NCI-H69 (cell line): ENCODE measurements at places on chromosomes 6 and 20.

DNA sequence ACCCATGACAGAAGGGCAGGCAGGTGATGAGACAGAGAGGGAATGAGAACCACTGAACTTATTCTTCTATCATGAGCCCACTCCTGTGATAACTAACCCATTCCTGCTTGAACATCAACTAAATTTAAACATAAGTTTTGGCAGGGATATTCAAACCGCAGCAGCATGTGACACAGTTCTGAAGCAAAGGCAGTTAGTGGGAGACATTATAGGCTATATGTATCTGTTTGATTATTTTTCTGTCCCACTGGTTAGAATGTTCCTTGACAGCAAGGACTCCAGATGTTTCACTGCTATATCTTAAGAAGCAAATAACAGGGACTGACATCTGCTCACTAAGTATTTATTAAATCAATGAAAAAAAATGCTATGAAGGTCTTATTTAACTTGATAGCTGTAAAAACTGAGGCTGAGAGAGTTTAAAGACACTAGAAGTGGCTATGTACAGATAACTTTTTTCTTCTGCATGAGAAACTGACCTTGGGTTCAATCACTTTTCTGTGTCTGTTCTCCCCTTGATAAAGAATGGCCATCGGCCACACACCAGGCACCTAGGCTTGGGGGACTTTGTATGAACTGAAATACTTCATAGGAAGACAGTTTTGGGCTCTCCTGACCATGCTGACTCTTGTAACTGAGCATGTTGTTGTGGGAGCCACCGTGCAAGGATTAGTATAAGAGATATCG is 90.9 kb downstream of the CEP162 start:
- peak; percentile 34 for DNase-seq

- DNase-seq: peak; percentile 97
Observed at GRCh38 chr6:118660218-118660569, 8.8 kb upstream of the CEP85L start.

DNA sequence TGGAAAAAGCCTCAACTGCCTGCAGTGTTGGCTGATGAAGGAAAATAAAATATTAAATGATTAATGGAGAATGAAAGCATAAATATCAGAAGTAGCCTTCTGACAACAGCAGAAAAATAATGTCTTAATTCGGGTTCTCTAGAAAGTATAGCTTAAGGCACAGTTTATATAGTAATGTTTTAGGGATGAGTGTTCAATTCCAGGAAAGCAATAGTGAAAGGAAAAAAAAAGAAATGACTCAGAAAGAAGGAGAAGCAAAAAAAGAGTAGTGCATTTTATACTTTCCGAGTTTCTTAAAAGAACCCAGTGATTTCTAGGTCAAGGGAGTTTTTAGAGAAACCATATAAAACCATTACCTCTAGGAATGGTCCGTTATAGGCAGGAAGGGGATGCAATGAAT is 137.3 kb downstream of the HTR1B start:
- DNase-seq: no peak

DNA sequence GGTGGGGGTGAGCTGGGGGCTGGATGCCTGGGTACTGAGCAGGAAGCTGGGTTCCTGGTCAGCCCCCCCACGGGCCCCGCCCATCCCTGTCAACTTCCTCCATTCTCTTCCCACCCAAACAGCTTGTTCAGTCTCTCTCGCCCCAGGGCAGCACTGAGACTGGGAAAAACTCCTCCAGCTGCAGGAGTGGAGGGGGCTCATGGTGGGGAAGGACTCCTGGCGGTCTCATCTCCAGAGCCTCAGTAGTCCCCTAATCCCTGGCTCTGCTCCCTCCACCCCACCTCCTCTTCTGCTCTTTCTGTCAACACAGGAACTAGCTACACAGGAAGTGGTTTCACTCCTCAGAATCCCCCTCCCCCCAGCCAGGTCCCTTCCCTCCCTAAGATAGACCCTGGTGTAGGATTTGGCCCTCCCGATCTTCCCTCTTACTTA is at the start of gene GPSM3:
Gene GPSM3, minus strand, starts transcription at position 36 of the 432 bp plus-strand sequence. CDS start 130 bp downstream, outside the sequence.
- peak; percentile 48 for DNase-seq

DNA sequence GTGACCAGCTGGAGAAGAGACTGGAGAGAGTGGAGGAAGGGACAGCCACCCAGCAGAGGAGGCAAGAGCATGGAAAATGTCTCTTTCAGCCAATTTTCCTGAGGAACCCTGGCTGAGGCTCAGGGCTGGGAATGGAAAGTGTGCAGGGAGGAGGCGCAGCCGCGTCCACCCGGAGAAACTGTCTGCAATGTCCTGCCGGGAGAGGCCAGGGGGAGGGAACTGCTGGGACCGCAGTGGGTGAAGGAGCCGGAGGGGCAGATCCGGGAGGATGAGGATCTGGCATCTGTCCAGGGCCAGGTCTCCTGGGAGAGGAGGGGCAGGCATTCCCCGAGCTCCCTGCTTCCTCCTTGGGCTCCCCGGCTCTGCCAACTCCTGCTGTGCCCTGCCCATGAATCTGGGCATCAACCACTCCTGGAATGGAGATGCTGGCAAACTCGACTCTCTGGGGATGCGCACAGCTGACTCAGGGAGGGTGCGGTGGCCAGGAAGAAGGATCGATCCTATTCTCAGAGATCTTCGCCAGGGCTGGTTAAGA is 17.4 kb upstream of the HM13 start:
- peak; percentile 70 for DNase-seq

DNA sequence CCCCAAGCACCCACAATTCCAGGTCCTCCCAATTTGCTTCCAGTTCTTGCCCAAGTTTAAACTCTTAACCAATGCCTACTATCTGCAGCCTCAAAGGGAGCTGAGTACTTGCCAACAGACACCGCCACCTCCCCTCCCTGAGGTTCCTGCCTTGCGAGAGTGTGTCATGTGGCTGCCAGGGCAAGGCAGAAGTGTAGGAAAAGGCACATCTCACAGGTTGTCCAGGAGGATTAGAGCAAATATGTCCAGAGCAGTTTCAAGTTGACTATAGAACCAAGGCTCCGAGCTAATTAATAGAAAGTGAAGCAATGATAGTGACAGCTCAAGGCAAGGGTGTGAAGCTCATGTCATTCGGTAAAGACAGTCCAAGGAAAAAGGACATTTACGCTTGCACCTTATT is 127.8 kb downstream of the ATXN1 start:
- peak; percentile 53 for DNase-seq

DNA sequence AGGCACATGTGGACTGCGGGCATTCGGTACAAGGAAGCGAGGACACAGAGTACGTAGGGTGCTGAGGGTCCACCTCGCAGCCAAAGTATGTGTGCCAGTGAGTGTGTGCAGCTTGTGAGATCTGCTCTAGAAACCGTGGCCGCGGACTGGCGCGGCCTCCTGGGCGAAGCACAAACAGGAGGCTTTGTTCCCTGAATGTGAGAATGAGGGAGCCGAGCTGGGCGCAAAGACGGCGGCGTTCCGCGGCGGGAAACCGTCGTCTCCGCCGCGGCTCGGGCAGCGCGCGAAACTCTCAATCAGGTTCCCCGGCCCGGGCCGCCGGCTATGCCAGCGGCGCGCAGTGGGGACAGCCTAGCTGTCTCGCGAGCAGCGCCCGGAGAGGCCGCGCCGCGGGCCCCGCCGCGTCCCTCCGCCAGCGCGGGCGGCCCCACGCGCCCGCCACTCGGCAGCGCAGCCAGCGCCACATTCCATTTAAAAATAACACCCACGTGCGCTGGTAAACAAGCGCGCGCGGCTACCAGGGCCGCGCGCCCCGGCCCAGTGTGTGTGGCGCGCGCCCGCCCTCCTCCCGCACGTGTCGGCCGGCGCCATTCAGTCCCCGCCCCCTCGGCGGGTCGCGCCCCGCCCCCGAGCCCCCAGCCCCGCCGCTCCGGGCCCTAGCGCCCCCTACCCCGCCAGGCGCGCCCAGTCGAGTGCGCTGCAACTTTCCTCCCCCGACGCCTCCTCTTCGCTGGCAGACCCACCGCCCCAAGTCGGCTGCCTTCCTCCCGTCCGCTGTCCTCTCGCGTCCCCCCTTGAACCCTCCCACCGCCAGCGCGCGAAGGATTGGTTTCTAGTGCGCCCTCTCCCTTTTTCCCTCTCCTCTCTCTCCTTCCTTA is 3.0 kb upstream of the FOXO3 start:
- DNase-seq: peak; percentile 98

DNA sequence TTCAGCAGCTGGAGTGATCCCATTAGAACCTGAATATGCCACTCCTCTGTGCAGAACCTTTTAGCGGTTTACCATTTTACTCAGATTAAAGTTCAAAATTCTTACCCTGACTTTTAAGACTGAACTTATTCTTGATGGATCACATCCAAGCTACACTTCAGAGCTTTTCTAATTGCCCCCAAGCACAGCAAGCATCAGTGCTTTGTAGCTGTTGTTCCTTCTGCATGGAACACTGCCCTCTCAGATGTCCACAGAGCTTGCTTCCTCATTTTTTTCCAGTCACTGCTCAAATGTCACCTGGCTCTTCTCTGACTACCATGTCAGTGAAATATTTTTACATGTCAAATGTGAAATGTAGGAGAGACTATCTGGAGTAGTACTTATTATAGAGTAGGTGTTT is 1.6 kb upstream of the SLC35B3 start:
- no peak for DNase-seq

- no peak for DNase-seq
Observed at GRCh38 chr6:169164986-169165385, 88.7 kb downstream of the THBS2 start.

GRCh38 chr20:9628141-9628540 is 113.8 kb downstream of the LAMP5 start:
- no peak for DNase-seq

- no peak for DNase-seq
Observed at GRCh38 chr6:91018586-91018985, 431.7 kb upstream of the MAP3K7 start.

- peak; percentile 81 for DNase-seq
Observed at GRCh38 chr6:51531623-51532022, 555.8 kb downstream of the PKHD1 start.

DNA sequence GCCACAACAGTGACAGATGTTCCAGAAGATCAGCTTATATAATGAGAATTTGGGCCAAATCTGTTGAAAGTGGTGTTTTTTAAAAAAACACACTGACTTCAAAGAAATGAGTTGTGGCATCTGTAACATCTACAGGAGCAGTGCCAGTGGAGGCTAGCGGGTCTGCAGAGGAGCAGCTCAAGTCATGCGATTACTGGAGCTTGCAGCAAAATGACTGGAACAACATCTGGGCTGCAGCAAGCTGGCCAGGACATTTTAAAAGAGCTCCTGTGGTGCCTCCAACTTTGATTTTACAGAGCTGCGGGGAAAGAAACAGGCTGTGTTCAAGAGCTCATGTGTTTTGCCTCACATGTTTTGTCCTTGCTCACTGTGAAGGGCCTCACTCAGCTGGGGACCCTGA is 57.2 kb downstream of the TBX18 start:
- DNase-seq: no peak

DNA sequence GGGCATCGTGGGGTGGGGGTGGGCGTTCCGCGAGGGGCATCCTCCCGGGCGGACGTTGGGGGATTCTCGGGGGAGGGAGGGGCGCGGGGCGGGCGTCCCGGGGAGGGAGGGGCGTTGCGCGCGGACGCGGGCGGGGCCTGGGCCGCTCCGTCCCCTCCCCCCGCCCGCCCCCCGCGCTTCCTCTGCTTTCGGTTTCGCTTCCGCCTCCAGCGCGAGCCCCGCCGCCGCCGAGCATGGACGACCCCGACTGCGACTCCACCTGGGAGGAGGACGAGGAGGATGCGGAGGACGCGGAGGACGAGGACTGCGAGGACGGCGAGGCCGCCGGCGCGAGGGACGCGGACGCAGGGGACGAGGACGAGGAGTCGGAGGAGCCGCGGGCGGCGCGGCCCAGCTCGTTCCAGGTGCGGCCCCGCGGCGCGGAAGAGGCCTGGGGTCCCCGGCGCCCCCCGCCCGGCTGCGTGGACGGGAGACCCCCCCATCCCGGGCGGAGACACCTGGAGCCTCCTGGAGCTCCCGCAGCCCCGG is at the start of gene OGFR:
Gene OGFR, plus strand, starts transcription at position 209 of the 528 bp plus-strand sequence. Its CDS starts 25 bp downstream, at position 234.
- DNase-seq: peak; percentile 69

DNA sequence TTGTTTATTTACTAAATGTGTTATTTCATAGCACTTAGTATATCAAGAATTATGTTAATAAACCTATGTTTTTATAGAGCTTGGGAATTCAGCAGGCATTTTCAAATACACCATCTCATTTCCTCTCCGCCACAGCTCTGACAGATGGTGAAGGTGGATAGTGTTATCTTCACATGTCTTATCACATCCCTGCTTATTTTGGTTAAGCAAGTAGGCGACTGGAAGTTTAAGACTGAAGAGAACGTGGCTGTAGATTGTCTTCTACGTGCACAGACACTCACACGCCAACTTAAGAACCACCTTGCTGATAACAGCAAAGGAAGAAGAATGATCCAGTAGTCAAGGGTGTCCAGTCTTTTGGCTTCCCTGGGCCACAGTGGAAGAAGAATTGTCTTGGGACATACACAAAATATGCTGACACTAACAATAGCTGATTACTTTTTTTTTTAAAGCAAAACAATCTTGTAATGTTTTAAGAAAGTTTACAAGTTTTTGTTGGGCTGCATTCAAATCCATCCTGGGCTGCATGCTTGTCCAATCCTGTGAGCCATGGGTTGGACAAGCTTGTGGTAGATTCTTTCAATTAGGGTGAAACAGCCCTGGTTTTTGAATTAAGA is 43.3 kb upstream of the SCGN start:
- no peak for DNase-seq

DNA sequence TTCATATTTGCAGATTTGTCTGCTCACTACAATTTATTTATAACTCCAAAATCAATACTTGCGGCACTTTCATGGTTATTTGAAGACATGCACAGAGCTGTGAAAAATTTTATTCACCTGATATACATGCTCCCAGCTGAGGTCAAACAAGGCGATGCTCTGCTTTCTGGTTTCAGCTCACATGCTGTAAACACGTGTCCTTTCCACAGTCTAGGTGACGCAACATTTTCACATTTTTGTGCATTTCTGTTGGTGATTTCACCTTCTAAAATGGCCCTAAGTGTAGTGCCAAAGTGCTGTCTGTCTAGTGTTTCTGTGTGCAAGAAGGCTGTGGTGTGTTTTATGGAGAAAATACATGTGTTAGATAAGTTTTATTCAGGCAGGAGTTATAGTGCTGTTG is 650.5 kb downstream of the RNF144B start:
- no peak for DNase-seq

DNA sequence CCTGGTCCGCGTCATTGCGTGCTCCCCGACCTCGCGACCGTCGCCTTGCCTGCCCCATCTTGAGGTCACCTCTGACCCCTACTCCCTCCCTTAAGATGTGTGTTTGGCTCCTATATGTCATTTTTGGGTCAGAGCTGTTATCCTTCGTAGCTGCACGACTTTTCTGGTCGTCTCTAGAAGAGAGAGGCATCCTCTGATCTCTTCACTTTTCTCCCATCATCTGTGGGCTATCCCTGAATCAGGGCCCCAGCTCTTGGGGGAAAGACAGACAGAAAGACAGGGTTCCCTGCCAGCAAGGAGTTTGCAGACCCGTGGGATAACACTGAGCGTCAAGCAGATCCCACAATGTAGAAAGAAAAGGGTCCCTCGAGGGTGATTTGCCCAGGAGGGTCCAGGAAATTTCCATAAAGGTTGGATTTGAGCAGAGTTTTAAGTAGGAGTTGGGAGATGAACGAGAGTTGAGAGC is 555 bp downstream of the FAM120B start:
- DNase-seq: no peak

DNA sequence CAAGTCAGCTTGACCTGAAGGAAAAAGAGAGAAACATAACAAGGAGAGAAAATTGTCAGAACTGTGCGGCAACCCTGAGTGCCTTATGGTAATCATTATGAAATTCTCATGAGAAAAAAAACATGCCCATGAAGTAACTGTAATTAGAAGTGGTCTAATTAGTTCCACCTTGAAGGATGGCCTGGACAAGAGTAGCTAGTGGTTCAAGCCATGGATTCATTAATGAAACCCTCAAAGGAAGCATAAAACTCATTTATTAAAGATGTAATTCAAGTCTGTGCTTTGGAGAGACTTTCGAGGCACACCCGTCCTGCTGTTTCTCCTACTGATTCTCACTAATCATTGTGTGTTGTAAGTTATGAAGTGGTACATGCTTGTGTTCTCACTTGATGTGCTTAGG is 160.2 kb downstream of the PHF3 start:
- DNase-seq: no peak
